ENCODE measurements at places on chromosomes 16 and 17.

GRCh38 chr17:56599566-56599965, 6.1 kb downstream of the NOG start:
- no peak for DNase-seq

DNA sequence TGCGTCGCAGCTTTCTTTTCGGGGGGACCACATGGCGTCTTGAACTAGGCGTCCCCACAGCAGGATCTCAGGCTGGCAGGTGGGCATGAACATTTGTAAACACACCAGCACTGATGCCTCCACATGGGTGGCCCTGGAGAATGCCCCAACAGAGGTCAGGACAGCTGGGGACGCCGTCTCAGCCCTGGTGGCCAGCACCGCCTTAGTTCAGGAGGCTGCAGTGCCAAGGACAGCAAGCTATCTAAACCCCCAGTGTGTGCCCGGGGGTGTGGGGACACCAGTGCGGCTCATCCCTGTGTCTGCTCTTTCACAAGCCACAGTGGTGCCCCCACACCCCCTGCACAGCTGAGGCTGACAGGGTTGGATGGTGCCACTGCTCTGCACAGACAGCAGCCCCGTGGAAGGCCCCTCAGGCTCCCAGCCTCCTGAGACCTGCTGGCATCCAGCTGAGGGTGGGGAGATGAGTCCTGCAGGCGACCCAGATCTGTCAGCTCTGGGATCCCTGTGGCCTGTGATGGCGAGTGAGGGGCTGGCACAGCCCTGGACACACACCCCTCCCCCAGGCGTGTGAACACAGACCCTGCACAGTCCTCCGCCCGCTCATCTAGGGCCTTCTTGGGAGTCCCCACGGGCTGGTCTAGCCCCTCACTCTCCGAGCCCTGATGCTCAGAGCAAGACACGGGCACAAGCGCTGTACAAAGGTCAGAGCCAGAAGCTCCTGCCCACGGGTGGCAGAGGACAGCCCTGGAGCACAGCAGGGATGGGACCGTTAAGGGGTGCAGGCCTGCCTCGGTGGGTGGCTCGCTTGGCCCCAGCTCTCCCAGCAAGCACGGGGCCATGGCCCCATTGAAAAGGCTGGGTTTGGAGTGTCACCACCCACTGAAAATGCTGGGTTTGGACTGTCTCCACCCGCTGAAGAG, 10.7 kb downstream of the FSCN2 start:
- no peak for DNase-seq

- no peak for DNase-seq
These were observed 61.0 kb downstream of the PLD6 start for GRCh38 chr17:17144916-17145665.

DNA sequence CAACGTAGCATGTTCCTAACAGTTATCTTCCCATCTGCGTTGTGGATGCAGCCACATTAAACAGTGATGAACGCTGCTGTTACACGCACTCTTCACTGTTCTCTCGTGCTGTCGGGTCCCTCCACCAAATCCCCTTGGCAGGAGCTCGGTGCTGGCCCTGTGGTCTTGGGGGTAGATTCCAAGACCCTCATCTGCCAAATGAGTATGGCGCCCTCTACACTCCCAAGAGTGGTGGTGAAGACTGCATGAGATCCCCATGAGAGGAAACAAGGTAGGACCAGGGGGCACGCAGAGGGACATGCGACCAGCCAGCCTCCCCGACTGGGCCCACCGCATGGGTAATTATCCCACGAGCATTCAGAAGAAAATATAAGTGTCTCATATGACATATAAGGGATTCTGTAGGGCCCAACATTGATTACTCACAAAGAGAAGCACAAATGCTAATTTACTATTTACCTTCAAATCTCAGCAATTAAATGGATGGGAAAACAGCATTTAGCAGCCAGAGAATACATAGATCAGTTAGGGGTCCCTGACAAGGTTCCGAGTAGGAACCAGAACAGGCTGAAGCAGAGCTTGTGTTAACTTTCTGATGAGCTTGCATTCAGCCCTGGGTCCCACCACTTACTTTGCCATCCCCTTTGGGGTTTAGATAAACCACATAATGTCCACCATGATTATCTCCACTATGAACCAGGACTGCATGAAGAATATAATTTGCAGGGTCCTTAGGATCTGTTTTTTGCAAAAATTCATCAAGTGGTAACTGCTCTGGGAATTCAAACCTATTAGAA, 23.8 kb downstream of the LITAFD start:
- no peak for DNase-seq

DNA sequence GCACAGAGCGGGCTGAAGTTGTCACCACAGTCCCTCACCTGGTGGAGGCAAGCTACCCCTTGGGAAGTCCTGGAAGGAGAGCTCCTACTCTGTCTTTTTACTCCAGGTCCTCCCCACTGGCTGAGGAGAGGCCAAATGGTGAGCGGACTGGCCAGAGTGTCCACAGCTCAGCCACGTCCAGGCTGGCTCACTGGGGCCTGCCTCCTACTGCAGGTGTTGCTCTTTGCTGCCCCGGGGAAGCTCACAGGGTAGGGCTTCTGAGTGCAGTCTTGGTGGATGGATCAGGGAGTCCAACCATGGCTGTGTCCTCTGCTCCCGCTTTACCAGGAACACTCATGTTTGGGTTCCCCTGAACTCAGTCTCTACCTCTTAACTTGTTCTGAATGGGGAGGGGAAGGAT, 2.7 kb downstream of the B9D1 start:
- DNase-seq = no peak

- no peak for DNase-seq
These were observed 53.4 kb downstream of the MEOX1 start for GRCh38 chr17:43608313-43608712.

DNA sequence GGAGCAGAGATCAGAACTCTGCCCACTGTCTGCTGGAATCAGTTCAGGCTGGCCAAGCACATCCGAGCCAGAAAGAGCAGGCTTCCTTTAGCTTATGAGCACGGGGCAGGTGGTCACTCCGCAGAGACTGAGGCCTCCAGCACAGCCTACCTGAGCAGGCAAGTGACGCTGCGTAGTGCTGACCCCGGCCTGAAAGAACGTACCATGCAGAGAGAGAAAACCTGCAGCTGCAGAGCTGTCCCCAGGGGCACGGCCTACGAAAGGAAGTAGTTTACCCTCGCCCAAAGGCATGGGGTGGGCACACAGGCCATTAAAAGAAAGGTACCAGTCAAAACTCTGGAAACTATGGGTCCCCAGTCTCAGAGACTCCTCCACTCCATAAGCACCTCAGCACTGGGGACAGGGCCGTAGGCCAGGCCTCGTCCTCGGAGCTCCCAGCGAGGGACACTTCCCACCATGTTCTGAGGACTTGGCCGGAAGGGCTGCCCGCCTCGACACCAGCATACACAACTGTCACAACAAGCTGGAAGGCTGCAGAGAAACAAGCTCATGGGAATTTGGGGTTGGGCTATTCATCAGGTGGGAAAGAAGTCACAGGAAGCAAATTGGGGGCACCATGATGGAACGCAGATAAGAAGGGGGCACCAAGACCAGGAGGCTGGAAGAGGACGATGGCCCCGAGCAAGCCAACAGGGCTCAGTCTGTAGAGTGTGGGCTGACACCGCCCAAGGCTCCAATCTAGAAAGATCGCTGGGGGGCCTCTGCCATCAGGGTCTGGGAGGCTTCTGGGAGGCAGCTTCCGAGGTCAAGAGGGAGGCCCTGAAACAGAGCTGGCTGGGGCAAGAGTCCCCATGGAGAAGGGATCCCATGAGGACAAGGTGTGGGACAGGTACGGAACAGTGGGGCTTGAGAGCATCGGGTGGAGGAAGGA, 21.2 kb downstream of the MEAK7 start:
- DNase-seq = no peak

- DNase-seq = no peak
These were observed 7.0 kb upstream of the FAAP100 start for GRCh38 chr17:81558941-81559806.

GRCh38 chr17:73165616-73166404, 1.0 kb downstream of the SSTR2 start:
- no peak for DNase-seq

DNA sequence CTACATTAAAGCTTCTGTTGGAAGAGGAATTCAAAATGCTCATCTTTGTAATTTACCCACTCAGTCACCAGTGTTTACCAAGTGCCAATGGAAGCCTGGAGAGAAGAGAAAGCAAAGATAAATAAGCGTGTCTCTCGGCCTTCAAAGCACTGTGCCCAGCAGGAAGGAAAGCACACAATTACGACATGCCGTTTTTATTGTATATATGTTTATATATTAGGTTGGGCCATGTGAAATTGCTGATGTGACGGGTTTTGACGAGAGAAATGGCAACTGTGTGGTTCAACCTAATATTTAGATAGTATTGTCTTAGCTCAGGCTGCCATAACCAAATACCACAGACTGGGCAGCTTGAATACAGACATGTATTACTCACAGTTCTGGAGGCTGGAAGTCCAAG, 79.3 kb upstream of the HSBP1 start:
- DNase-seq = no peak

DNA sequence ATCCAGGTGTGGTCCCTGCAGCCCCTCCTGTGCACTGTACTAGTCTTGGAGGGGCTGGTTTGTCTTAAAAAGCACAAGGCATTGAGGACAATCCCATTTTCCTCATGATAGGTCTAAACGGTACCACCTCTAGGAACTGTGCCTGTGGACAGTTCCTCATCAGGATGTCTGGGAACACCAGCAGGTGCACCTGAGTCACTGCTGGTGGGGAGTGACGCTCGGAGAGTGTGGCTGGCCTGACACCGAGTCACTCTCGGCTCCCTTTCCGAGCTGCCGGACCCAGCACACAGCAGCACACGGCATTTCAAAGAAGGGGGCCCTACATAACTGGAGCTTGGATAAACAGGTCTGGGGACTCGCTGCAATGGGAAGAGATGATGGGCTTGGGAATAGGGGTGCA, 25.6 kb downstream of the LRRC75A start:
- no peak for DNase-seq

GRCh38 chr16:5488581-5488980, 391.0 kb upstream of the EEF2KMT start:
- no peak for DNase-seq

DNA sequence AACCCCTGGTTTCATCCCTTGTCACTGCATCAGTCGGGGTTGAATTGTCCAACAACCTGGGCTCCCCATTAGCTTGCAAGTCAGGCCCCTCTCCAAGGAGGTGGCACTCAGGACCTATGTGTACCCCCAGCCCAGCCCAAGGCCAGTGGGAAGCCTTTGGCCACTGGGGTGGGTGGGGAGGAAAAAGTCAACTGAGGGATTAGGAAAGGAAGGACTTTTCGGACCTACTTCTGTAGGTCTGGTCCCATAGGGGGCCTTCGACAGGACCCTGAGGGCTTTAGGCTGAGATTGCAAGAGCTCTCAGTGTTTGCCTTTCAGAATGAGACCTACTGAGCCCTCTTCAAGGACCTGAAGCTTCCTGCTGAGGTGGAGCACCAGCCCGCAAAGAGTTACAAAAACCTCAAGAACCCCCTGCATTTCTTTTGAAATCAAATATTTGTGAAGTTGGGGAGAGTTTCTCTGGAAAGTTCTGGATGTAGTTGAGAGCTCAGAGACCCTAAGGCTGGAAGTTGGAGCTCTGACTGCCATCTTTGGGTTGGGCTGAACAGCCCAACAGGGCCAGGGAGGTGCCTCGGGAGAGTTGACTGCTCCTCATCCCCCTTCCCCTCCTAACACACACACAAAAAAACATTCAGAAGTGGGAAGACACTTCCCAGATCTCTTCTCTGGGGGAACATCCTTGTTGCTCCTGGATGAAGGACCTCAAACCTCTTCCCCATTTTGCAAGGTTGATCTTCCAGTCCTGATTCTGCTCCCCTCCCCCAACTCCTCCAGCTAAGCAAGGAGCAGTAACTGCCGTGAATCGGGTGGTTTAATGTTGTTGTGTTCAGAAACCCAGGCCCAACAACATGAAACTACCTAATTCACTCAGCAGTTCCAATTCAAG, 5.8 kb upstream of the HOXB9 start:
- no peak for DNase-seq

DNA sequence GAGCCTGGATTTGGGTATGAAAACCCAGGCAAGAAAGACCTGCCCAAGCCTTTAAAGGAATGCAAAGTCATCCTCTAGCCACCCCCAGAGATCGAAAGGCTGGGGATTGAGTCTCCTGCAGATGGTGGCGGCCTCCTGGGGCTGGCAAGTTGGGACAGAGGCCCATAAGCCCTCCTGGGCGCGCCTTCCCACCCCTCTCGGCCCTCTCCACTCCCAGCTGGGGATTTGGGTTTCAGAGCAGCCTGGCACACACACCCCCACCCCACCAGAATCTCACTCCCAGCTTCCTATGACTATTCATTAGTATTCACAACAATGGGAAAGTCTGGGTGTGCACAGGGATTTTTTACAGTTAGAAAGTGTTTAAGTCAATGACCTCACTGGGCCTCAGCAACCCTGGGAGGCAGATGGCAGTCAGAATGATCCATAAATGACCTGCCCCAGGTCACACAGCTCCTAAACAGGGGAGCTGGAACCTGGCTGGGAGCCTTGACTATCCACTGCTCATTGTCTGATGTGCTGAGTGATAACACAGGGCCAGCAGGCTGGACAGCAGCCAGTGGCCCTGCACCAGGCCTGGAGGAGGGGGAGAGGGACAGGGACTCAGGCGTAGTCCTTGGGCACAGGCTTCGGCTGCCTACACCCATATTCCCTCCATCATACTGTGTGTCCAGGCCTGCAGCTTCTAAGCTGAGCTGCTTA, 12.1 kb downstream of the NHERF1 start:
- DNase-seq = no peak

DNA sequence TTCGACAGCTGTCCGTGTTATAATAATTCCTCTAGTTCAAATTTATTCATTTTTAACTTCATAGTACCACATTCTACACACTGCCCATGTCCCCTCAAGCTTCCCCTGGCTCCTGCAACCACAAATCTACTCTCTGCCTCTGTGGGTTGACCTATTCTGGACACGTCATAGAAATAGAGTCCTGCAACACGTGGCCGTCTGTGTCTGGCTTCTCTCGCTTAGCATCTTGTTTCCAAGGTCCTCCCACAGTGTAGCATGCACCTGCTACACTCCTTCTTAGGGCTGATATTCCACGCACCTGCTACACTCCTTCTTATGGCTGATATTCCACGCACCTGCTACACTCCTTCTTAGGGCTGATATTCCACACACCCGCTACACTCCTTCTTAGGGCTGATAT, 16.5 kb downstream of the SCGB1C2 start:
- DNase-seq = no peak

GRCh38 chr17:44935116-44935515, 12.5 kb downstream of the KIF18B start:
- no peak for DNase-seq

- DNase-seq = no peak
These were observed 64.3 kb downstream of the IGF2BP1 start for GRCh38 chr17:49061524-49061943.

GRCh38 chr16:79869304-79870015, 268.9 kb upstream of the MAF start:
- DNase-seq = no peak

- no peak for DNase-seq
These were observed 22.3 kb downstream of the ADGRG5 start for GRCh38 chr16:57564571-57565270.
